ENCODE measurements at places on chromosomes 2 and 18.

DNA sequence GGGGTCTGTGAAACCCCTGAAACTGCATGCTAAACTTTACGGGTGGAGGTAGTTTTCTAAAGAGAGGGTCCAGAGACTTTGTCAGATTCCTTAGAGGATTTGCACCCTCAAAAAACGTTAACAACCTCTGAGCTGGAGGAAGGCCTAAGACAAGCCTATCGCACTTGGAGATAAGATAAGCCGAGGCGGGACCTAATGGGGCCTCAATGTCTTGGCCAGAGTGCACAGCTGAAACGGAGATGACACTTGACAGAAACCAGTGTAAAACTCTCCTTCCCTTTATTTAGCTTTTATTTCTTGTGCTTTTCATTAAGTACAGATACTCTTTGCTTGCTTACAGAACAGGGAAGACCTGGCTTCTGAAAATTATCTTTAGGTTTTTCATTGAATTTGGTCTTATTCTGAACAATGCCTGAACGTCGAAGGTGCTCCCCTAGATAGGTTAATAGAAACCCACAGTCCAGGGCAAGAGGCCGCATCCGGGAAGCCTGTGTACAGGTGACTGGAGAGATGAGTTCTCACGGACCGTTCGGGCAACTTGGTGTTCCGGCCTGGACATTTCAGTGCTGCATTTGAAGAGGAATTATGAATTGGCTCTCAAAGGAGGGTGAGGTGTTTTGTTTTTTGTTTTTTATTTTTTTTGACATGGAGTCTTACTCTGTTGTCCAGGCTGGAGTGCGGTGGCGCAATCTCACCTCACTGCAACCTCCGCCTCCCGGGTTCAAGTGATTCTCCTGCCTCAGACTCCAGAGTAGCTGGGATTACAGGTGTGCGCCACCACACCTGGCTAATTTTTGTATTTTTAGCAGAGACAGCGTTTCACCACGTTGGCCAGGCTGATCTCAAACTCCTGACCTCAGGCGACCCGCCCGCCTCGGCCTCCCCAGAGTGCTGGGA is 49.7 kb downstream of the SH3BP4 start:
- DNase-seq, result no peak

DNA sequence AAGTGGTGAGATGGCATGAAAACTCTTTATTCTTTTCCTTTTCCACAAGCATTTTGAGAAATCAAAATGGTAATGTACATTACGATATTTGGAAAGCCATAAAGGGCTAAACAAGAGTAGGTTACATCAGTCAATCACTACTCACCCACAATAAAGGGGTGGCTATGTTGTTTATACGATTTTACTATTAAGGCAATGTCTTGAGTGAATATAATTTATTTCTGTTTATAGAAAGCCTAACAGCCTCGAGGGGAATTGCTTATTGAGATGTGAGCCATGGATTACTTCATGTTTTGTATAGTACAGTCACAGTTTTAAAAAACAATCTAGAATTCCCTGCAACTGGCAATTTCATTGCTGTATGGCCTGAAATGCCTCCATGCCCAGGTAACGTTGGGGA is 237.5 kb upstream of the RBBP8 start:
- DNase-seq, result no peak

DNA sequence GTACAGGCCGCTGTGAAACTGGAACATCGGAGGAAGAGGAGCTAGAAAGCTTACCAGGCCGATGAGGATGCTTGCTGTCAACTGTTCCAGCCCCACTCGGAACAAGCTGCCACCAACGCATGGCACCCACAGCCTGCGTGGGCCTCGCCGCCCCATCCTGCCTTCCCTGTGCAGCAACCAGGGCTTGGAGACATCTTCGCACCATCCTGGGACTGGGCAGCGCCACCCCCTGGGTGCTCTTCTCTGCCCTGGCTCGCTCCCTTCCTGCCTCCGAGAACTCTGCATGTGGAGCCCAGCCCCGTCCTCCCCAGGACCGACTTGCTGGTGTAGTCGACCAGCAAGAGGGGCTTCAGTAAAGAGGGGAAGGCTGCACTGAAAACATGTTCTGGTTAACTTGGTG is 10.8 kb downstream of the TMEM18 start:
- DNase-seq, result no peak

DNA sequence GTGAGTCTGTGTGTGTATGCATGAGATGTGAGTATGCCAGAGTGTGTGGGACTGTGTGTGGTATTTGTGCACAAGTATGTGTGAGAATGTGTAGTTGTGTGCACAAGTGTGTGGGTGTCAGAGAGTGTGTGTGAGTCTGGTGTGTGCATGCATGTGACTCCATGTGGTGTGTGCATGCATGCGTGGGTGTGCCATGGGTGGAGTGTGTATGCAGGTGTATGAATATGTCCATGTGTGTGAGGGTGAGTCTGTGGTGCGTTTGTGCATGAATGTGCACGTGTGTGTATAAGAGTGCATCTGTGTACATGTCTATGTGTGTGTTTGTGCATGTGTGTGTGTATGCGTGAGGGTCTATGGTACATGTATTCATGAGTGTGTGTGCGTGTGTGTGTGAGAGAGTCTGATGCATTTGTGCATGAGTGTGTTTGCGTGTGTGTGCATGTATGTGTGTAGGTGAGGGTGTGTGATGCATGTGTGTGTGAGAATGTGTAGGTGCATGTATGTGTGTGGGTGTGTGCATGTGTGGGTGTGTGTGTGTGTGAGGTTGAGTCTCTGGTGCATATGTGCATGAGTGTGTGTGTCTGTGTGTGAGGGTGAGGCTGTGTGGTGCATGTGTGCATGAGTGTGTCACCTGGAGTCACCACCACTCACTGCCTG is 226.8 kb downstream of the LDLRAD4 start:
- DNase-seq, result no peak

DNA sequence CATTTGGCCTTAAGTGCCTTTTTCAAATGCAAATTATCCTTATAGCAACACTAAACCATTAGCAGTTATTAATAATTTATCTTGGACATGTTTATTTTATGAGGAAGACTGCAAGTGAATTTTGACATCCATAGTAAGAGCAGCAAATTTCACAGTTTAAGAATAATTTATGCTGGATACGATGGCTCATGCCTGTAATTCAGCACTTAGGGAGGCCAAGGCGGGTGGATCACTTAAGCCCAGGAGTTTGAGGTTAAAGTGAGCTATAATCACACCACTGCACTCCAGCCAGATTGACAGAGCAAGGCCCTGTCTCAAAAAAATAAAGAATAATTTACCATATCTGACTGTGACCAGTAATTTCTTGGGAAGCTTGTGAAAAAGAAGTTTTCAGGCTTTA is 286.2 kb downstream of the TMX3 start:
- DNase-seq, result no peak

- peak; percentile 68 for DNase-seq
Observed at GRCh38 chr2:218896501-218897393, 16.1 kb downstream of the WNT10A start.

DNA sequence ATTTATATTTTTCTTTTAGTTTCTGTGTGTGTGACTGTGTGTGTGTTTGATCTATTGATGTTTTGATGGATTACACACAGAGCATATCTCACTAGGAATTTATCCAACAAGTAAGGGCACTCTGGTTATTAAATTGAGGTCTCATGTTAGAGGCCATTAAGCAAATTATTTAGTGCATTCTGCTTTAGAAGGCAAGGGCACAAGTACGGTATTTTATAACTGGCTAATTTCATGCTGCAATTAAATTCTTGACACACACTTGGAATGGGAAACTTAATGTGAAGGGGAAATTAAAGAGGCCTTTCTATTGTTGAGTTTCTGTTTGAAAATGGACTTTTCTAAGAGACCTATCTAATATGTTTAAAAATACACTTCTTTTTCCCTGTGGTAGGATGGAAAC is 25.8 kb downstream of the NYAP2 start:
- no peak for DNase-seq

DNA sequence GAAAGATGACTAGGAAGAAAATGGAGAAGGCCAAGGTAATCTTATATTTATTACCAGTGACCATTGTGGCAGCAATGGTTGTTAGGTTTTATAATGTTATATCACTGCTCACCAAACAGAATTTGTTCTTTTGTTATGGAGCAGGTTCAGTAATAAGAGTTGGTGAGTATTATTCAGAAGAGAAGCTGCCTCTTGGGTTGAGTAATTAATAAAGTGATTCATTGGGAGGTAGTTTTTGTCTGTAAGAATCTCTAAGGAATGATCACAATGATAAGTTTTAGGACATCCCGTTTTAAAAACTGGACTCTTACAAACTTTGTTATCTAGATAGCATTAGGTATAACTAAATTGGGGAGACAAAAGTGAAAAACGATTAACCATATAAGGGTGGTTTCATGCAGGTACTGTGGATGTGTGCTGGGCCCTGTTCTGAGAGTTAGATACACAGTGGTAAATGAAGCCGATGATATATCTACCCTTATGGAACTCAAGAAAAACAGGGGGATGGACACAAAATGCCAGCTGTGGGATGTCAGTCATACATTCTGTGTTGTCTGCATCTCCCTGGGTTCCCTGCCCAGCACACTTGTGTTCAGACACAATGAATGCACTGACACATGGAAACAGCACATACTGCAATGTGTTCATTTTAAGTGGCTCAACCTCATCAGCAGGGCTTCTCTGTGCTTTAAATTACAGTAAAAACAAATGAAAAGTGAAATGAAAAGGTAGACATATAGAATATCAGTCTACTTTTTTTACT is 7.5 kb downstream of the MAP4K4 start:
- DNase-seq, result no peak

DNA sequence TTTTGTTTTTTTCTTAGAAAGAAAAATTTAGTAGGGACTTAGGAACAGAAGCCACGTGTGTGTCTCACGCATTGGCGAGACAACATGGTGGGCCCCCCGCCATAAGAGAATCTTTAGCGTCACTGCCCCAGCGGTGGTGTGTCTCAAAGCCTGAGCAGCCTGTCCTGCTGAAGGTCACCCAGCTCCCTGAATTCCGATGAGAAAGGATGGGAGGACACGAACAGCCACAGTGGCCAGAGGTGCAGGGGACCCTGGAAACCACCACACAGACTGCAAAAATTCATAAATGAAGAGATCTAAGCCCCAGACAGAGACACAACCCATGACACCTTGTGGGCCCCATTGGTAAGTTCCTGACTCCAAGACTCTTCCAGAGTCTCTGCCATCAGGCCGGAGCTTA is 266.1 kb upstream of the RAB6C start:
- DNase-seq, result no peak

DNA sequence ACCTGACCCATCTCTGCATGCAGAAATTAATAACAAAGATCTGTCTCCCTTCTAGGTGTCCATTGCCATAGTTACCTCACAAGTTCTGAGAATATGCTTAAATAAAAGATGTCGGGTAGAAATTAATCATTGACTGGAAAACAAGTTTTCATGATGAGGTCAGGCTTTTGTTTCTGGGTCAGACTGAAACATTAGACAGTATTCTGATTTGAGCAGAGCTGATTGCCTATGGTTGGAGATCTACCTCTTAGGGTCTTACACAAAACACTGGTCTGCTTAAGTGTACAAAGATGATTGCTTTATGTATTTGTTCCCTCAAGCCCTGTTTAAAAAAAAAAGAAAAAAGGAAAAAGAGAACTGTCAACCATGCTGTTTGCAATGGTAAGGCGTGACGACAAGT is 956.4 kb downstream of the CPS1 start:
- DNase-seq, result no peak

- no peak for DNase-seq
Observed at GRCh38 chr2:239696559-239697207, 295.9 kb upstream of the HDAC4 start.

DNA sequence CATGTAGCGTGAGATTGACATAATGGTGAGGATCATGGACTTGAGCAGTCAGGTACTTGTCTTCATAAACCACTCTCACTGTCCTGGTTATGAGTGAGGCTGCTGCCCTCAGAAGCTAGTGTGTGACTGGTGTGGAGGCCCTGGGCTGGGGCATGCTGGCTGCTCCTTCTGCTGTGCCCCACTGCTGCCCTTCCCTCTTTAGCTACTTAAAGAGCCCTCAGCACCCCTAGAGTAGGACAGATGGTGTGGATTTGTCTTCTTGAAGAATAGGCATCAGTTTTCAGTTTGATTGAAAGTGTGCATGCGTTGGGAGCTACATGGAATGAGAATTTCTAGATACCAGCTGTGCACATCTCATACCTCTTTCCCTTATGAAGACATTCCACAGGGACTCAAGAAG is 15.4 kb downstream of the CPLX4 start:
- no peak for DNase-seq

DNA sequence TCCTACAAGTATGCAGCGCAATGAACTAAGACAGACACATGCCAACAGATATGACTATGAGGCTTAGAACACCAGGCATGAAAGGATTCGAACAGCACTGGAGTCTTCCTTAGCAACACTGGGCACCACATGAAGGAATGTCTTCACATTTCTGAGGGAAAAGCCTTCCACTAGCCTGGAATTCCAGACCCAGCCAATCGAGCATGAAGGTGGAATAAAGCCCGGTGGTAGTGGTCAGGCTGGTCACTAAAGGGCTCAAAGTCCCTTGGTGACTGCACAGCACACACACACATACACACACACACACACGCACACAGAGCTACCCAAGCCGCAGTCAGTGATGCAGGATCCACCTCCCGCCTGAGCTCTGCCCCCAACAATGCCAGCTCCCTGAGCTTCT is 19.7 kb upstream of the SFXN5 start:
- no peak for DNase-seq

DNA sequence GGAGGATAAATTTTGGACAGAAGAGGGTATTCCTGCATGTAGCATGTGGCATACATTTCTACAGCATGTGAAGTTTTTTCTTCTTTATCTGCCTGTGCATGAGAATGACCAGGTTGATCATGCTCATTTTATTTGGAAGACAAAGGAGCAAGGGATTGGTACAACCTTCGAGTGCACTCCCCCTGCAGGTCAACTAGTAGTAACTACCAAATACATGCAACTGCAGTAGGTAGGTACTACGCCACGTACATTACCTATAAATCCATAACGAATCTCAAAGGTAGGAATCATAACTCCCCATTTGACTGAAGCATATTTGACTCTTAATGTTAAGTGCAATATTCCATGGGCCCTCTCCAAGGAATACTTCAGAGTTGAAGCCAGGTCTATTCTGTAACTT is 763.9 kb downstream of the TSN start:
- no peak for DNase-seq

DNA sequence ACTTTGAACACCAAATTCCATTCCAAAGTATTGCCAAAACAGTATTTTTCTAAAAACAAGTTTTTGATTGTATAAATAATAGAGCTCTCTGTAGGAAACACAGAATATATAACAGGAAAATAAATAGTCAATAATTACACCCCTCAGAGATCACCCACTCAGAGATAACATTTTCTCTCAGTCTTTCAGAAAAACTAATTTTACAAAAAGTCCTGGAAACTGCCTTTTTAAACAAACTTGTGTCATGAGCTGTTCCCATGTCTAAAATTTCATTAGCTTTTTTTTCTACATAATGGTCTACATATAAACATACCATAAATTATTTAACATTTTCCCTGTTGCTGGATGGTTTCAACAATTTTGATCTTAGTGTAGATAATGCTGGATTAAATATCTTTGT is 1.2 kb upstream of the WDSUB1 start:
- DNase-seq, result no peak

DNA sequence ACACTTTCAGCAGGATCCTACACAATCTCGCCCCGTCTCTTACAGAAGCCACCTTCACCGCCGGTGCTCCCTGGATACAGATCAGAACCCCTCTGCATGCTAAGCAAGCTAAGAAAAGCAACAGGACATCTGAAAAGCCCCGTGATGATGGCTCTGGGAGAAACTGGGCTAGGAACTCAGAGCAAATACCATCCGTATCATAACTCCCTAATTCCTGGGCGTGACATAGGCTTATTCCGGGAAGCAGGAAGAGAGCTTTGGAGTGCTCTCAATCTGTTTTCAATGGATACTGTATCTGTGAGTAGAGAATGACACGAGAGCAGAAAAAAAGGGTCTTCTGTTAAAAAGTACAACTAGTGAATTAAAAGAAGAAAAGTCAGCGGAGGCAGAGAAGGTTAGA is 121.6 kb downstream of the SPP2 start:
- no peak for DNase-seq

Measured in KBM-7 (cell line).